ENCODE measurements at places on chromosomes 5 and 9.
A peak's percentile ranks its signal among the peaks of the same experiment; 100 is the strongest.

DNA sequence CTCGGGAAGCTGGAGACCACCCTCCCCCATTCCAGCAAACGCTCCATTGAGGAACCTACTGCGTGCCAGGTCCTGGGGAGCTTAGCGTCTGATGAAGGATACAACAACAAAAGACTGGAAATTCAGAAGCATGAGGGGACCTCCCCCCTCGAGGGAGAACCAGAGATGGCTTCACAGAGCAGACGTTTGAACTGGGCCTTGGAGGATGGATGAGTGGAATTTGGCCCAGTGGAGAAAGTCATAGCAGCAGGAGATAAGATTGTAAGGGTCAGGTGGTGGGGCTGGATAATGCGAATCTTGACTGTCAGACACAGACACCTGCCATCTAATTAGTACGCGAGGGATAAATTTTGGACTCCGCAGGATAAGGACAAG lies 1.2 kb upstream of the SLC25A51 start:
- DNase-seq: no peak

- DNase-seq: no peak
These were observed 74.0 kb upstream of the SLC25A51 start for GRCh38 chr9:37977851-37978480.

GRCh38 chr5:129459777-129460671 lies at the start of gene ADAMTS19:
ADAMTS19 (plus strand) TSS chr5:129460298; CDS start chr5:129460392, 94 bp downstream.
- peak; percentile 76 for DNase-seq

- DNase-seq: no peak
These were observed 46.5 kb upstream of the MCTP1 start for GRCh38 chr5:95331358-95331757.

DNA sequence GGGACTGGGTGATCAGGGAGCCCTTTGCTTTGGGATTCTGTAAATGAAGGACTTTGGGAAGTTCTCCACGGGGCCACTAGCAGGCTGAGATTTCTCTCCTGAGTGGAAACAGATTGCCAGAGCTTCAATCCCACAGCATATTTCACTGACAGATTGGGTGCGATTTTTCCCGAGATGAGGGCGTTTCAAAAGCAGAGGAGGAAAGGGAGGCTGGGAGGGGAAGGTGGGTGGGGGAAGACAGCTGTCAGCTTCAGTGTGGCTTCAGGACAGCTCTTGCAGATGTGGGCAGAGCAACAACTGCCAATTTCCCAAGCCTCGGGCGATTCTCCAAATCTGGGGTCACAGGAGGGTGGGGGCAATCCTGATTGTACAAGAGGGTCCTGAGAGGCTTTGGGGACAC lies 258.5 kb upstream of the ADRA1B start:
- no peak for DNase-seq

Measured in GM23338 (cell line).